ENCODE measurements at places on chromosomes 6 and 20.
A peak's percentile ranks its signal among the peaks of the same experiment; 100 is the strongest.

GRCh38 chr20:4041748-4042411 is 26.5 kb upstream of the RNF24 start:
- DNase-seq: no peak

DNA sequence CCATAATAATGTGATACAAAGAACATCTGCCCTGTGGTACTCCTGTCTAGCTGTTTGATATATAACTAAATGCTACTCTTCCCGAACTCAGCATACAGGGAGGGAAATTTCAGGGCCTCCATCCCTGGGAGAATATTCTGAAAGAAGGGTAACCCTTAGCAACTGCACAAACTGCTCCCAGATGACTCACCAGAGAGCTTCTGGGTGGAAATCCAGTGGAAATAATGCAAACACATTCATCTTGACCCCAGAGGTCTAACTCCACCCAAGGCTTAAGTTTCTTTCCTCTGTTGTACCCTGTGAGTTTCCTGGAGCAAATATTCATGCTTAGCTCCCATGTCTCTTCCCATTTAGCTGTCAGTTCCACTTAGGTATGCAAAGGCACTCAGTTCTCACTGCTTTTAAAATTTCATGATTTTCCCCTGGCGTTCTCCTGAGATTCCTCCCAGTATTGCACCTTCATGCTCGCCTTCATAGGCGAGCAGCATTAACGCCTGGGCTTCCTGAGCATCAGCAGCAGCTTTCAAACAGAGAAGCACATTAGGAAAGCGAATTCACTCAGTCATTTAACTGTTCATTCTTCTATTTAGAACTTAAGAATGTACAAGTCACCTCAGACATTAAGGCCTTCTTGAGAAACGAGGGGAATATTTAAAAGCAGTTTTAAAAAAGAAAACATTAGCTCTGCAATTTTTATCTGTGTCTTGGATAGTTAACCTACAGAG is 43.8 kb upstream of the LAMA4 start:
- no peak for DNase-seq

DNA sequence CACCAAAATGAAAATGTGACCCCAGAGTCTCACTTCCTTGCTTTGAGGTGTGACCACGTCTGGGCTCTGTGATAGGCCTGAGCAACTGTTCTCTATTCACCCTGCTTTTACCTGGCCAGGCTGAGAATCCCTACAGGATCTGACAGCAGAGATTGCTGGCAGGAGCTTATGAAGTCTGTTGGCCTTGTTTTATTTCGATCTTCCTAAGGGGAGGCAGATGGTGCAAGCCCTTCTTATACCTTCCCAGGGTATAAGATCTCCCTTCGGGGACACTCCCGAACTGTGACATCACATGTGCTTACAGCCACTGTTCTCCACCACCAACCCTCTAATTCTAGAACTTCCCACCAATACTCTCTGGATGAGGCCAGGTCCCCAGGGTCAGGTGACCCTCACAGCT is 26.8 kb downstream of the MYT1 start:
- no peak for DNase-seq

GRCh38 chr20:38109591-38110524 is 55.2 kb downstream of the TGM2 start:
- DNase-seq: no peak

- DNase-seq: no peak
Measured at GRCh38 chr6:7512320-7512719, 29.2 kb upstream of the DSP start.

DNA sequence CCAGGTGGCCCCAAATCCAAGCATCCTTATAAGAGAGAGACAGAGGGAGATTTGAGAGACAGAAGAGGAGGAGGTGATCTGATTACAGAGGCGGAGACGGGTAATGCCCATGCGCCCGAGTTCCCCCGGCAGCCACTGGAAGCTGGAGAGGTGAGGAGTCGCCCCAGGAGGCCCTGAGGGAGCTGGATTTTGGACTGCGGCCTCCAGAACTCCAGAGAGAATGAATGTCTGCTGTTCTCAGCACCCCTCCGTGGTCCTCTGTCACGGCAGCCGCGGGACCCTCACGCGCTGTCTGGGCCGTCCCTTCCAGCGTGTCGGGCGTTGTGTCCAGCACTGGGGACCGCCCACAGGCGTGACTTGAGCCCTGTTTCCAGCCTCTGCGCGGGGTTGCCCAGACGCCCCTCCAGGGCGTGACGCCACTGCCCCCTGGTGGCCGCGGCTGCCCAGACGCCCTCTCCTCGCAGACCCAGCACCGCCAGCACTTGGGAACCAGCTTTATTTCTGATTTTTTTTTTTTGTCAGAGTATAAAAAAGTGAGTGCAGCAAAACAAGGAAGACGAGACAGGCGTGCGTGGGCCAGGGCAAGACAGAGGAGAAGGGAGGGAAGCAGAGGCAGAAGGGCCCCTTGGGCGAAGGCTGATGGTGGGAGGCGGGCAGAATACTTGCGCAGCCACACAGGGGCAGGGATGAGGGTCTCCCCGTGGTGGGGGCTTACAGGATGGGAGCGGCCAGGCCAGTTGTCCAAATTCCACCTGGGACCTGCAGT is 4.1 kb upstream of the ZNF512B start:
- DNase-seq: peak; percentile 58

DNA sequence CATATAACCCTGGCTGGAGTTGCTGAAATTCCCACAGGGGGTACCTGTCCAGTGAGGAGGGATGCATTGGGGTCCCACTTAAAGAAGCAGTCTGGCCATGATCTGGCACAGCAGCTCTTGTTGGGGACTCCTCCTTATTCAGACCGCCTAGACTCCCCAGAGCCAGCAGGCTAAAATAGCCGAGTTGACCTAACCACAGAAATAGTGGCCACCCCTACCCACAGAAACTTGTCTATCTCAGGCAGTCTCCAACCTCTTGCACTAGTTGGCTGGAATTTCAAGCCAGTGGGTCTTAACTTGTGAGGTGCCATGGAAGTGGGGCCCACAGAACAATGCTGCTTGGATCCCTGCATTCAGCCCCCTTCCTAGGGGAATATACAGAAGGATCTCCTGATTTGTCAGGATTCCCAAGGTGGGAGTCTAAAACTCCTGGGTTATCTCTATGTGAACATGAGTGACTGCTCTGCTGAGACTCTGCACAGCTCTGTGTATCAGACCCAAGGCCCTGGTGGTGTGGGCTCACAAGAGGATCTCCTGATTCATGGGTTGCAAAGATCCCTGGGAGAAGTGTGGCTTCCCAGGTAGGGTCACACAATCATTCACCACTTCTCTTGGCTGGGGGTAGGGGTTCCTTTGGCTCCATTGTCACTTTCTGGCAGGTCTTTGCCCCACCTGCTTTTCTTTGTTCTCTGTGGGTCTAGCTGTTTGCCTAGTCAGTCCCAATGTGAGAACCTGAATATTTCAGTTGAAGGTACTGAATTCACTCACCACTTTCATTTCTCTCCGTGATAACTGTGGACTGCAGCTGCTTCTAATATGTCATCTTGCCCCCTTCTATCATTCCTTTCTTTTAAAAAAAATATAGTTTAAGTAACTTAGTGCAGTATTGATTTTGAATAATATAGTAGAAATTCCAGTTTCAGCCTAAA is 65.5 kb upstream of the CLVS2 start:
- DNase-seq: no peak

DNA sequence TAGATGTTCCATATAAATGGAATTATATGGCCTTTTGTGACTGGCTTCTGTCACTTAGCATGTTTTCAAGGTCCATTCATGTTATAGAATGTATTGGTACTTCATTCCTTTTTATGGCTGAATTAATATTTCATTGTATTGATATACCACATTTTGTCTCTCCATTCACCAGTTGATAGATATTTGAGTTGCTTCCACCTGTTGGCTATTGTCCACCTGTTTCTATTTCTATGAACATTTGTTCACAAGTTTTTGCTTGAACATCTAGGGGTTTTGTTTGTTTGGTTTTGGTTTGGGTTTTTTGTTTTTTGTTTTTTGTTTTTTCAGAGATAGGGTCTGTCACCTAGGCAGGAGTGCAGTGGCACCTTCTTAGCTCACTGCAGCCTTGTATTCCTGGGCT is 23.2 kb downstream of the WFDC3 start:
- no peak for DNase-seq

DNA sequence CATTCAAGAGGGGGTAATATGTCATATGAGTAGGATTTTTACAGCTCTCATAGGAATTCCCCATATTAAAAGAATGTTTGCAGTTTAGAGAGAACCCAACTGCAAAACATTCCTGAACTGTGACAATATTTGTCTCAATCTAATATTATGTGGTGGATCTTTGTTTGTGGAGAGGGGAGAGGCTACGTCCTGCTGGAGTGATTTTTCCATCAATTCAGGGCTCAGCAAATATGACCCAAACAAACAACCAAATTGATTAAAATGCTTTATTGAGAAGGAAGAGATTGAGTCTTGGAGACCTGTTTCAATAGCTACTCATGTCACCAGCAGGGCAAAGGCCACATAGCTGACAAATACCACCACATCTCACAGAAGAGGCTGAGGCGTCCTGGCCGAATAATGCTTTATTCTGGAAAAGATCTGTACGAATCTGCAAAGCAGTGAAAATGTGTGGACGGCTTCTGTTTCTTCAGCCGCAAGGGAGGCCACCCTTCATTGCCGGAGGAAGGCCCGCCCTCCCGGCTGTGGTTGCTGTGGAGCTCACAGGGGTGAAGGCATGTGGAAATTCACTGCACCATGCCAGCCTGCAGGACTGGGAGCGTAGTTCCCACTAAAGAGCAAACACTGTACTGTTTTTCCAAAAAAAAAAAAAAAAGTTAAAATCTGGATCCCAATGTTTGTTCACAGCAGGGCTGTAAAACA is 89.7 kb upstream of the QKI start:
- DNase-seq: peak; percentile 9

DNA sequence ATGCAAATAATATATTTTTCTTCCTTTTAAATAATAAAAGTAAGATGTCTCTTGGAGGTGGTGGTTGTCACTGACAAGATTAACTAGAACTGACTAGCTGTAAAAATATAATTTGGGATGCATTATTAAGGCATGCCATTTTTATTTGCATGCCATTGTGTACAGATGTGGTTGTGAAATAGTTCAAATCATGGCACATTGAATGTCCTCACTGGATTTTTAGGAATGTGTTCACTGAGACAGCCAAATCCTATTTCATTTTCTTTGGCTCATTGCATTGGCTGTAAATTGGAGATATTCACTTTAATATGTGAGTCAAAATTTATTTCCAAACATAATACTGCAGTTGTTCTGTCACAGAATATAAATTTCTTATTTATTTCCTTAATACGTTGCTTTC is 62.3 kb downstream of the ESR1 start:
- no peak for DNase-seq

- DNase-seq: no peak
Measured at GRCh38 chr6:37375376-37375775, 21.6 kb downstream of the RNF8 start.

GRCh38 chr6:140561701-140562100 is 1187.3 kb upstream of the CITED2 start:
- DNase-seq: no peak

GRCh38 chr6:53822401-53823125 is 27.8 kb downstream of the LRRC1 start:
- no peak for DNase-seq

Data from Kasumi-1 (cell line).